ENCODE measurements at places on chromosomes 4 and X.

DNA sequence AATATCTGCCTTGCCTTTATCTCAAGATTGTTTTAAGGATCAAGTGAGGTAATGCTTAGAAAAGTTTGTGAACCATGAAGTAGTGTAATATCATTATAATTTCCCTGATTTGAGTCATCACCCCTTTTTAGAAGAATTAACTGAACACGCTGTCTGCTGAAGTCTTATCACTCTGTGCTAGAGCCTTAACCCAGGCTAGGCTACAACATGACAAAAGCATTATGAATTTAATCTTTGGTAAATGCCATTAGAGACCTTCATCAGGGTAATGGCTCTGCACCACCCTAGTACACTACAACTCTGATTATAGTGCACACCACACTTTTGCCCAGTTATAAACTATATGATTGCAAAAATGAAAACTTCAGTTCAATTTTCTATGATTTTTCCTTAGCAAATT lies 118.3 kb downstream of the ADGRL3 start:
- no peak overlapping the region for H3K4me3 ChIP-seq
- no peaks in the 10 kb centered on the region for H3K4me1 ChIP-seq
- no peaks in the 10 kb centered on the region for H3K27me3 ChIP-seq
- H3K27ac ChIP-seq = no peak overlapping the region

- no peaks in the 10 kb centered on the region for H3K27me3 ChIP-seq
- DNase-seq = no peak
- no peak overlapping the region for H3K27ac ChIP-seq
- no peaks in the 10 kb centered on the region for H3K4me1 ChIP-seq
- H3K36me3 ChIP-seq = no peaks in the 10 kb centered on the region
- no peak overlapping the region for H3K4me3 ChIP-seq
These were observed 234.2 kb upstream of the MID1 start for GRCh38 chrX:10854594-10854993.

DNA sequence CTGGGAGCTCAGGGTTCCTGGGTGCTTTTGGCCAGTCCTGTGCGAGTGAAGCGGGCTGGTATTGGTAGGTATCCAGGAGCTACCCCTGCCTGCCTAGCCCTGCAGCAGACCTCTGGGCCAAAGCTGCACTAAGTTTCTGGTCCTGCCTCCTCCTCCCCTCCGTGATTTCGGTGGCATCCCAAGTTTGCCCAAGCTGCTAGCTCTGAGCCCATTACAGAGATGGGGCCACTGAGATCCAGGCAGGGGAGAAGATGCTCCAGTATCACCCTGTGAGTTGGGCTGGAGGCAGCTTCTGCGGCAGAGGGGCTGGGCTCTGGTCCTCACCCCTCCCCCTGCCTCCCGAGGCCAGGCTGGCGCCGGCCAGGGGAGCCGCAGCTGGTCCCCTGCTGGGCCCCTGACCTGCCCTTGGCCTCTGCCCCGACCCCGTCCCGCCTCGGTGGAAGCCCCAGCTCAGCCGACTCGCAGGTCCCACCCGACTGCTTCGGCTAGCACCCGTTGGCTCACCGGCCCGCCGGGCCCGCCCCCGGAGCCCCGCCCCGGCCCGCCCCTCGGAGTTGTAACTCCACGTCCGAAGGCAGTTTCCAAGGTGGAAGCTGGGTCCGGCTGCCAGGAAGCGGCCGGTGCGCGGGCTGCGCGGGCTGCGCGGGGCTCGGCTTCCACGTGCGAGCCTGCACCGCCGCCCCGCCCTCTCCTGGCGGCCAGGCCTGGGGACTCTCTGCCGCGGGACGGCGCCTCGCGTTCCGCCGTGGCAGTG lies at the start of gene DUSP9:
Gene DUSP9, plus strand, starts transcription at position 584 of the 754 bp plus-strand sequence. CDS start 751 bp downstream, outside the sequence.
- DNase-seq = peak; percentile 27
- H3K36me3 ChIP-seq = no peaks in the 10 kb centered on the region
- peaks cover 23% of the 10 kb centered on the region for H3K4me1 ChIP-seq

DNA sequence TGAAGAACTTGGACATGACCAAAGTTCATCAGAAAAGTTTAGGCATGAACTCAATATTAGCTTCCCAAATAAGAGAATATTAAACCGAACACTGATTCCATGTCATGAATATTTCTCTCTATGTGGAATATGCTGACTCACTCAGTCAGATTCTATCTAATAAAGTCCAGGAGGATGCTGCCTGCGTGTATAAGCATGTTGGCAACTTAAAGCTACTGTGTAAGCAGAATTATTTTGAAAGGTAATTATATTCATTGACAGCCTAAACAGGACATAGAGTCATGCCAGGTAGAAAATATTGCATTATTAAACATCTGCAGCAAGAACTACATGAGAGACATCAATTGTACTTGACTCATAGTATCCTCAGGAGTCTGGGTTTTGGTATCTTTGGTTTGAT lies 367.9 kb upstream of the SPOCK3 start:
- no peaks in the 10 kb centered on the region for H3K27me3 ChIP-seq
- H3K4me1 ChIP-seq = no peaks in the 10 kb centered on the region
- no peak overlapping the region for H3K4me3 ChIP-seq
- no peak for DNase-seq
- no peaks in the 10 kb centered on the region for H3K36me3 ChIP-seq

GRCh38 chrX:45400027-45400779 lies 199.5 kb upstream of the DIPK2B start:
- H3K27ac ChIP-seq = no peak overlapping the region
- no peak for DNase-seq
- H3K36me3 ChIP-seq = no peaks in the 10 kb centered on the region

DNA sequence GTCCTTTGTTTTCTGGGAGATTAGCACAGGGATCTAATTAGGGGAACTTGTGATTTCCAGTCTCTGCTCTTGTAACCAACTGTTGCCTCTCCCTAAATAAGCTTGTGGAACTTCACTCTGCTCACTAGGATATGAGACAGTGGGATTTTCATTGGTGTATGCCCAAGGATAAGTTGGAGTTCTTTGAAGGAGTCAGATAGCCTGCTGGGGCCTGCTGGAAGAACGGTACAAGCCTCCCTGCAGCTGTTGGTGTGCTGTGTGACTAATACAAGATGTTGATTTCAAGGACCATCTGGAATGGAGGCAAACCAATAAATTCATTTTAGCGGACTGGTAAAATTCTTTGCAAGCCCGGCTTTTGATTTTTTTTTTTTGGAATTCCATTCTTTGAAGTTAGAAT lies 167.0 kb downstream of the AASDH start:
- no peak for DNase-seq
- H3K4me1 ChIP-seq = no peaks in the 10 kb centered on the region
- H3K27ac ChIP-seq = no peak overlapping the region
- no peaks in the 10 kb centered on the region for H3K36me3 ChIP-seq
- H3K4me3 ChIP-seq = no peak overlapping the region
- no peaks in the 10 kb centered on the region for H3K27me3 ChIP-seq

GRCh38 chr4:87944967-87945366 lies 30.5 kb upstream of the SPP1 start:
- H3K4me3 ChIP-seq = no peak overlapping the region
- H3K36me3 ChIP-seq = no peaks in the 10 kb centered on the region
- no peak for DNase-seq
- H3K27ac ChIP-seq = no peak overlapping the region
- no peaks in the 10 kb centered on the region for H3K27me3 ChIP-seq

- no peak overlapping the region for H3K4me3 ChIP-seq
- DNase-seq = no peak
- H3K27ac ChIP-seq = no peak overlapping the region
- no peaks in the 10 kb centered on the region for H3K27me3 ChIP-seq
These were observed 4.6 kb downstream of the GAB1 start for GRCh38 chr4:143341186-143341755.

DNA sequence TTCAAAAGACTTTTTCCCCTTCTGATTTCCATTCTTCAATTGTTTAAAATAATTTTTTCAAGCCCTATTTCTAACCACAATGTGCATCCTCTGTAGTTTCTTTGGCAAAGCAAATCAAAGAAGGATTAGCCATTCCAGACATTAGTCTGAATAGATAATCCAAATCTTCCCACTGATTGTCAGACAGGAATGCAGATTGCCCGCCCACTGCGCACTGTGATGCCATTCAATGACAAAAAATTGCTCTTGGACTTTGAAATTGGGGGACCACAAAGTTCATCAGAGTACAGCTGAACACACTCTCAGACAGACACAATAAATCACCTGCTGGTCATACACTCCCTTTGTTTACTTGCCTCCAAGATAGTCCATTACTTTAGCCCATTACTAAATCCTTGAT lies 216.5 kb upstream of the DKK2 start:
- no peaks in the 10 kb centered on the region for H3K4me1 ChIP-seq
- H3K36me3 ChIP-seq = no peaks in the 10 kb centered on the region
- no peak for DNase-seq
- no peak overlapping the region for H3K4me3 ChIP-seq

GRCh38 chrX:15560924-15561323 lies 39.8 kb downstream of the ACE2 start:
- no peak for DNase-seq
- no peaks in the 10 kb centered on the region for H3K4me1 ChIP-seq
- no peak overlapping the region for H3K4me3 ChIP-seq
- H3K36me3 ChIP-seq = no peaks in the 10 kb centered on the region
- H3K27ac ChIP-seq = no peak overlapping the region
- H3K27me3 ChIP-seq = no peaks in the 10 kb centered on the region

DNA sequence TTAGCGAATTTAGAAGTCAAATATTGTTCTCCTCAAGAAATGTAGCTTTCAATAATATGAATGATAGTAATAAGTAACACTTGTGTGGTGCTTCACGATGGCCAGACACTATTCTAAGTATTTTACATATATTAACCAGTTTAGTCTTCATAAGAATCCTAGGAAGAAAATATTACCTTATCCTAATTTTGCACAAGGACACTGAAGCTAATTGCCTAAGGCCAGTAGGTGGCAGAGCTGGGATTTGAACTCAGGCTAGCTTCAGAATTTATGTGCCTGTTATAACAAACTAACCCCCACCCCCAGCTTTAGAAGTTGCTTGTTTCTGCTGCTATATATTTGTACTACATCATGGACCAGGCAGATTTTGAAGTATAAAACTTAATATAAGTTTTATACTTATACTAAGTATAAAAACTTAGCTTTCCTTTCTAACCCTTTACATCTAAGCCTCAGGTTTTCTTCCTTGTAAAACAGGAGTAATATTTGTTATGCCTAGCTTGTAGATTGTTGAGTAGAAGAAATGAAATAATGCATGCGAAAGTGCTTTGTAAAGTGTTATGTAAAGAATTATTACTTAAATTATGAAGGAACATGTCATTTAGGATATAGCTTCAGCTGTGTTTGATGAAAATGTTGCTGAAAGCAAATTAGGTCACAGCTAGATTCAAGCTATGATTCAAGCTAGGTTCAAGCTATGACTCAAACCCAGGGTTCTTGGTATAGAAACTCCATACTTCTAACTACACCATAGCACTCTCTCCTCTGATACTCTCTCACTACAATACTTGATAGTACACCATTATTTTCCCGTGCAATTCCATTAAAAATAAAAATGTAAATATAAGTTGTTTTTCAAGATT lies 4.2 kb upstream of the CDS1 start:
- DNase-seq = peak; percentile 26
- no peak overlapping the region for H3K4me3 ChIP-seq
- no peaks in the 10 kb centered on the region for H3K36me3 ChIP-seq
- no peaks in the 10 kb centered on the region for H3K27me3 ChIP-seq
- peaks cover 17% of the 10 kb centered on the region for H3K4me1 ChIP-seq
- H3K27ac ChIP-seq = no peak overlapping the region

DNA sequence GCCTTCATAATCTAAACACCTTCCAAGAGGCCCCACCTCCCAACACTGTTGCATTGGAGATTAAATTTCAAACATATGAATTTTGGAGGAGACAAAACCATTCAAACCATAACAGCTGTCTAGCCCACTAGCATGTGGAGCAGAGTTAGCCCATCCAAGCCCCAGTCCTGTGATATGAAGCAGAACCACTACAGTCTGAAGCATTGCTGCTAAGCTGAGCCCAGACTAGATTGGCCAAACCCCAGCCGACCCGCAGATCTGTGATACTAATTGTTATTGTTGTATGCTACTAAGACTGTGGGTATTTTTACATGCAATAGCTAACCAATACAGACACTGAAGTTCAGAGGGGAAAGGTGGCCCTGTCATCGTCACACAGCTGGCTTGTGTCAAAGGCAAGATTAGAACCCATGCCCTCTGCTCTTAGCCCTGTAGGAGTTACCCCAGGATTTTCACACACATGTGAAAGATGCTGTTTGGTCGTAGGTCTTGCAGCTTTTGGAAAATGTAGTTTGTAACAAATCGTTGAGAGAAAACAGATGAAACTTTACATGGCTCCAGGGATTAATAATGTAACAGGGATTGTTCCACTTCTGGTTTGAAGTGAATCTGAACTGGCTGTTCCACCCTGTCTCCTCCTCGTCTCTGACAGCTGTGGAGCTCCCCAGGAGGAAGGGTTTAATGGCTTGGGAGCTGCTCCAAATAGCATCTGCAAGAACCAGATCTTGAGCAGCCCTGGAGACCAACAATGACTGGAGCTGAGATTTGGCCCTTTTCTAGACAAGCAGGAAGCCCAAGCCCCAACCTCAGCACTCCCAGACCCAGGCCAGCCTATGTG lies 517.5 kb downstream of the MID1IP1 start:
- H3K4me1 ChIP-seq = no peaks in the 10 kb centered on the region
- no peaks in the 10 kb centered on the region for H3K27me3 ChIP-seq
- H3K36me3 ChIP-seq = no peaks in the 10 kb centered on the region

GRCh38 chr4:16794816-16795445 lies 103.5 kb downstream of the LDB2 start:
- H3K27me3 ChIP-seq = no peaks in the 10 kb centered on the region
- H3K36me3 ChIP-seq = no peaks in the 10 kb centered on the region
- peak overlapping the region; percentile 48 for H3K27ac ChIP-seq
- DNase-seq = no peak

GRCh38 chrX:40177117-40177430 lies 79.3 kb upstream of the BCOR start:
- DNase-seq = no peak
- no peaks in the 10 kb centered on the region for H3K36me3 ChIP-seq
- H3K4me3 ChIP-seq = peak overlapping the region; percentile 59
- H3K27ac ChIP-seq = peak overlapping the region; percentile 98

GRCh38 chr4:20901851-20902250 lies 201.6 kb downstream of the PACRGL start:
- H3K4me1 ChIP-seq = no peaks in the 10 kb centered on the region
- no peak overlapping the region for H3K27ac ChIP-seq
- H3K27me3 ChIP-seq = no peaks in the 10 kb centered on the region
- H3K4me3 ChIP-seq = no peak overlapping the region
- no peaks in the 10 kb centered on the region for H3K36me3 ChIP-seq
- no peak for DNase-seq

DNA sequence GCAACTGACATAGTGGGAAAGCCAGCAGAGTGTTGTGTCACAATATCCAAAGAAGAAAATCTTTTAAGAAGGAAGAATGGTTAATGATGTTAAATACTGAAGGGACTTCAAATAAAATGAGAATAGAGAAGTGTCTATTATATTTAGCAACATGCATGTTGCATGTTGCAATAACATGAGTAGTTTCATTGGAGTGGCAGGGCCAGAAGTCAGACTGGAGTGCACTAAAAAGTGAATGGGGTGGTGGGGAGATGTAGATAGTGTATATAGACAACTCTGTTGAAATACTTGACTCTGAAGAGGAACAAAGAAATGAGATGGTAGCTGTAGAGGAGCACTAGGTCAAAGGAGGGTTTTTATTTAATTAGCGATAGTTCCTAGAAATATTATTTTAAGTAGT lies 9.5 kb upstream of the AMMECR1 start:
- no peaks in the 10 kb centered on the region for H3K4me1 ChIP-seq
- no peak overlapping the region for H3K4me3 ChIP-seq
- no peak overlapping the region for H3K27ac ChIP-seq
- no peaks in the 10 kb centered on the region for H3K27me3 ChIP-seq

- H3K4me1 ChIP-seq = no peaks in the 10 kb centered on the region
- H3K4me3 ChIP-seq = no peak overlapping the region
- no peaks in the 10 kb centered on the region for H3K27me3 ChIP-seq
- no peak for DNase-seq
These were observed 68.9 kb downstream of the COL25A1 start for GRCh38 chr4:109233570-109233969.

- H3K27ac ChIP-seq = no peak overlapping the region
- H3K4me3 ChIP-seq = no peak overlapping the region
- DNase-seq = no peak
- no peaks in the 10 kb centered on the region for H3K36me3 ChIP-seq
These were observed 230.6 kb downstream of the PCDH7 start for GRCh38 chr4:30950737-30951136.

All from upper lobe of left lung (tissue), 6 donors.